ENCODE measurements at places on chromosomes 1 and 21.

DNA sequence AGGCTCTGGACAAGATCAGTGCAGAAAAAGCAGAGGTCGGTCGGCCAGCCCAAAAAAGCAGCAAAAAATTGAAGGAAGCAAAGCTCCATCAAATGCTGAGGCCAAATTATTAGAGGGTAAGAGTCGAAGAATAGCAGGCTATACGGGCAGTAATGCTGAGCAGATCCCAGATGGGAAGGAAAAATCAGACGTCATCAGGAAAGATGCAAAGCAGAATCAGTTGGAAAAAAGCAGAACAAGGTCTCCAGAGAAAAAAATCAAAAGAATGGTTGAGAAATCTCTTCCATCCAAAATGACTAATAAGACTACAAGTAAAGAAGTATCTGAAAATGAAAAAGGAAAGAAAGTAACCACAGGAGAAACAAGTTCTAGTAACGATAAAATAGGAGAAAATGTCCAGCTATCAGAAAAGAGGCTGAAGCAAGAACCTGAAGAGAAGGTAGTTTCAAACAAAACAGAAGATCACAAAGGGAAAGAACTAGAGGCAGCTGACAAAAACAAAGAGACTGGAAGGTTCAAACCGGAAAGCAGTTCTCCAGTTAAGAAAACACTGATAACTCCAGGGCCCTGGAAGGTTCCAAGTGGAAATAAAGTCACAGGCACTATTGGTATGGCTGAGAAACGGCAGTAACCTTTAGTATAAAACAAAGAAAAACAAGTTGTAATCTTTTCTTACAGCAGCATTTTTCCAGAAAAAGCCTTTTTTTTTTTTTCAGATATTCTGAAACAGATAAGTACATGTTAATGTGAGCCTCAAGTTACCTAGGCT lies 75.7 kb downstream of the PHTF1 start:
- no peak for DNase-seq

DNA sequence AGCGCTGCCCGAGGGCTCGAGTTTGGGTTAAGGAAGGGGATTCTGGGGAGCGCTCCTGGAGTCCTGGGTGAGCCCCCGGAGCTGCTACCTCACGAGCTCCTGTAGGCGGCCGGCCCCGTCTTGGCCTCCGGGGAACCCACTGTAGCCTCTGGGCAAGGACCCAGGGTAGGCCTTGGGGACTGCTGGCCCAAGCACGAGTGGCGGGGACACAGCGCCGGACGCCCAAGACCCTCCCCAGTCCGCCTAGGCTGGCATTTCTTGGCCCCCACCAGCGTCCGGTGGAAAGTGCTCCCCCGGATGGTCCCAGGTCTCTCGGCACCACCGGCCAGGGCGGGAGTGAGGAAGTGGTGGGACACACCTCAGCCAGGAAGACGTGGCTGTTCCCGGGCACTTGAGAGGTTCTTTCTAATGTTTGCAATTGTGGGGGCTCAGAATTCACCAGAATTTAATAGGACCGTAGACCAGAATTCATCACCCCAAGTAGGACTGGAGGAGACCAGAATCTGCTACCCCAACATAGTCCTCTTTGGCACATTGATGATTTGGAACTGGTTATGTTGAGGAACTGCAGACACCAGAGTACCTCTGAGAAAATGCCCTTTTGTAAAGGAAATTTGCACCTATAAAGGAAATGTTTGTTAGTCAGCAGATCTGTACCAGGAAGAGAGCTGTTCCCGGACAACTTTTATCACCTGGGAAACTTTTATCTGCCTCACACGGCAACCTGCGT lies 622 bp upstream of the TMPRSS2 start:
- DNase-seq: no peak

GRCh38 chr1:203172184-203173010 lies 3.2 kb downstream of the MYBPH start:
- DNase-seq: peak; percentile 8

DNA sequence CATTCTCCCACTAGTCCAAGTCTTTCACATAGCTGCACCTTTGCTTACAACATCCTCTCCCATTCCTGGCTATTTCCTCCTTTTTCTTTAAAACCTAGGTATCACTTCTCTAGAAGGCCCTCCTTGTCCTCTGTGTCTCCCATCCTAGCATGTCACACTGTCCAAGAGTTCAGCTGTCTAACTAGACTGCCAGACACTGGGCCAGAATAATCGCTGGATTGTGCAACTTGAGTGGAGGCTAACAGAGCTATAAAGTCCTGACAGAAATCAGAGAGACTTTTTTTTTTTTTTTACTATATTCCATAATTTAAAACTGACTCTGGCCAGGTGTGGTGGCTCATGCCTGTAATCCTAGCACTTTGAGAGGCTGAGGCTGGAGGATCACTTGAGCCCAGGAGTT lies 4.2 kb upstream of the ANGPTL7 start:
- no peak for DNase-seq

GRCh38 chr21:46205766-46206162 lies 21.5 kb upstream of the SPATC1L start:
- no peak for DNase-seq

DNA sequence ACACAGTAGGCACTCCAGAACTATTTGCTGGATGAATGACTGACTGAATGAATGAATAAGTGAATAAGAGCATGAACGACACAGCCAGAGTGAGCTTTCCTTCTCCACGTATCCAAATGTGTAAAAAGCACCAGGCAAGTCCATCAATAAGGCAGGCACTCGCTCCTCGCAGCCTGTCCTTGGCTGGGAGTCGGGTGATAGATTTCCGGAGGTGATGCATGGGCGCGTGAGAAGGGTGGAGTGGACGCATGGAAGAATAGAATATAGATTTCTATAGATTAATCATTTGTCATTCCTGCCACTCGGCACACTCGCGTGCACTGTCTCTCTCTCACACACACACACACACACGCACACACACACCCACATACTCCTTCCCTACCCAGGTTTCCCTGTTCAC lies 164.3 kb upstream of the ZC3H12A start:
- no peak for DNase-seq

- no peak for DNase-seq
Measured at GRCh38 chr1:207998691-207999090, 87.8 kb upstream of the CD34 start.

DNA sequence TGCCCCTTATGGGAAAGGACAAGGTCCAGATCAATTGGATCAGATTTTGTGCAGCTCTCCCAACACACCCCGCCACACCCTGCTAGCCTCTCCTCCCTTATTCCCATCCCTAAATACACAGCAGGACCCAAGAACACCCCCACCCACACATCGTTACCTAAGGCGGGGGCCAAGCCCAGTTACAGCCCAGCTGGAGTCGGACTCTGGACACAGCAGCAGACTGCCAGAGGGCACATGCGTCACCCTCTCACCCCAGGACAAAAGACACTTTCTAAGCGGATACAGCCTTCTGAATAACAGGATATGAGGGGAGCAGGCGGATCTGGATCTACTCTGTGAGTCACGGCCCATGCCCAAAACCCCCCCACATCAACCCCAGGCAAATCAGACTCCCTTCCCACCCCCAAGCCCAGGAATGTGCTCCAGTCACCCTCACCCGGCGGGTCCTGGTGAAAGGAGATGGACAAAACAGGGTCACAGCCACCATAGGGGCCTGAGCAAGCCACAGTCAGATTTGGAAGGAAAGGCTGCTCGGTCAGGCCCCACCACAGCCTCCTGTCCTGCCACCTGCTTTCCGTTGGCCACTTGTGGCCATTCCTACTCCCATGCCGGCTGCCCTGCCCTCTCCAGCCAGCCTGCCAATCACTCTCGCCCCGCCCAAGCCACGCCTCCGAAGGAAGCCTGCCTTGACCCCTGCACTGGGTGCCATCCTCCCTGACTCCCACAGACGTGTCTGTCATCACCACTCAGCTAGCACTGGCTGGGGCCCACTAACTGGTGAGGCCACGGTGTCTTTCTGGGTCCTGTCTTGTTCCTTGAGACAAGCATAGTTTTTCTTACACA lies 4.0 kb downstream of the S100A16 start:
- no peak for DNase-seq

Measured in stimulated activated CD8-positive, alpha-beta memory T cell treated with anti-CD3 and anti-CD28 coated beads, Interleukin-15, amount 100 ng/mL, for 24 hours (primary cell).